Fibroblast of lung (primary cell): ENCODE measurements at places on chromosomes 1 and 21. TPM values are rescaled to one million over a fixed set of nuclear protein-coding genes. Genes with fewer than 3 reads are reported as not detected.

- H3K36me3 ChIP-seq = no peaks in the 10 kb centered on the region
- H3K4me3 ChIP-seq = no peak overlapping the region
- H3K27ac ChIP-seq = no peak overlapping the region
- H3K4me1 ChIP-seq = no peaks in the 10 kb centered on the region
- H3K27me3 ChIP-seq = no peaks in the 10 kb centered on the region
These were observed 261.2 kb downstream of the PTPRU start for GRCh38 chr1:29497395-29498125.

GRCh38 chr21:37427221-37427620 lies 60.6 kb downstream of the DYRK1A start:
- H3K4me1 ChIP-seq = peaks cover 2% of the 10 kb centered on the region
- DNase-seq = no peak
- no peak overlapping the region for H3K27ac ChIP-seq
- no peaks in the 10 kb centered on the region for H3K36me3 ChIP-seq
- H3K27me3 ChIP-seq = no peaks in the 10 kb centered on the region

Gene ZNF678
- 2.2 and 2.8 TPM in 2 replicates for polyA plus RNA-seq

DNA sequence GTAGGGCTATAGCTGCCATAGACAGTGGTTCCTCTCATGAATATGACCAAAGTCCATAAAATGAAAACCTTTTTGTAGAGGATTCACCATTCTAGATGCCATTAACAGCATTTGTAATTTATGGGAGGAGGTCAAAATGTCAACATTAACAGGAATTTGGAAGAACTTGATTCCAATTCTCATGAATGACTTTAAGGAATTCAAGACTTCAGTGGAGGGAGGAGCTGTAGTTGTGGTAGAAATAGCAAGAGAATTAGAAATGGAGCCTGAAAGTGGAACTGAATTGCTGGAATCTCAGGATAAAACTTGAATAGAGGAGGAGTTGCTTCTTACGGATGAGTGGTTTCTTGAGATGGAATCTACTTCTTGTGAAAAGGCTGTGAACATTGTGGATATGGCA lies 65.4 kb upstream of the ESRRG start:
- no peaks in the 10 kb centered on the region for H3K36me3 ChIP-seq
- H3K27me3 ChIP-seq = no peaks in the 10 kb centered on the region
- no peak overlapping the region for H3K4me3 ChIP-seq
- H3K4me1 ChIP-seq = no peaks in the 10 kb centered on the region
- peak; percentile 15 for DNase-seq
- H3K27ac ChIP-seq = no peak overlapping the region

Gene CTNNBIP1
- 19.0 and 27.6 TPM in 2 replicates for polyA plus RNA-seq

- H3K27ac ChIP-seq = no peak overlapping the region
- H3K36me3 ChIP-seq = no peaks in the 10 kb centered on the region
These were observed 53.9 kb upstream of the COG2 start for GRCh38 chr1:230588323-230588746.

DNA sequence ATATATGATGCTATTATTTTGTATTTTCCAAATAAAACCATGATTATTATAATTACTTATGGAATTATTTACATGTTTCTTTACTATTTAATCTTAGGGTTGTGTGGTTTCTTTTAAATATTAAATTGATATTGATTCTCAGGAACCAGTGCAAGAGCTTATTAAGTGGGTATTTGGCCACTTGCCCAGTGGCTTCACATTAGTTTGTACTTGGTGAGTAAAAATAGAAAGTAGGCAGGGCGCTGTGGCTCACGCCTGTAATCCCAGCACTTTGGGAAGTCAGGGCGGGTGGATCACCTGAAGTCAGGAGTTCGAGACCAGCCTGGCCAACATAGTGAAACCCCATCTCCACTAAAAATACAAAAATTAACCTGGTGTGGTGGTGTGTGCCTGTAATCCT lies 497.1 kb downstream of the PTPRC start:
- H3K36me3 ChIP-seq = no peaks in the 10 kb centered on the region
- H3K27ac ChIP-seq = no peak overlapping the region
- DNase-seq = no peak
- H3K27me3 ChIP-seq = no peaks in the 10 kb centered on the region

GRCh38 chr1:179612361-179612760 lies 20.7 kb downstream of the TDRD5 start:
- H3K27ac ChIP-seq = no peak overlapping the region
- H3K4me3 ChIP-seq = no peak overlapping the region
- no peaks in the 10 kb centered on the region for H3K27me3 ChIP-seq
- no peaks in the 10 kb centered on the region for H3K4me1 ChIP-seq

DNA sequence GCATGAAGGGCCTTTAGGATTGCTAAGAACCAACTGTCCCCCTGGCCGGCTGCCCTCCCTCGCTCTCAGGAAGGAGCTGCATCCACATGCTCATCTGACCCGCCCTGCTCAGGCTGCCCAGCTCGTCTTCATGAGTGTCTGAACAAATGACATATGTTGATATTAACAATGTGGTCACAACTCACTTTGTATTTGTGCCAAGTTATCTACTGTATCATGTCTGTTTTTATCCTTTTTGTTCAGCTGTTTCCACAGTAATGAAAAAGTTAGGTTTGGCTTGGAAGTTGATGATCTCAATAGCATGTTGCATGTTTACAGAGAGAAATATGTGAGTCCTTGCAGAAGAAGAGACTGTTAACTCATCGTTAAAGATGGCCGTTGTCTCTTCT lies 75.1 kb downstream of the PHTF1 start:
- H3K36me3 ChIP-seq = no peaks in the 10 kb centered on the region
- peaks cover 6% of the 10 kb centered on the region for H3K4me1 ChIP-seq
- DNase-seq = peak; percentile 73
- H3K4me3 ChIP-seq = no peak overlapping the region
- no peaks in the 10 kb centered on the region for H3K27me3 ChIP-seq
- H3K27ac ChIP-seq = peak overlapping the region; percentile 43

Gene RUNX1
- 23.1 and 29.6 TPM in 2 replicates for polyA plus RNA-seq

DNA sequence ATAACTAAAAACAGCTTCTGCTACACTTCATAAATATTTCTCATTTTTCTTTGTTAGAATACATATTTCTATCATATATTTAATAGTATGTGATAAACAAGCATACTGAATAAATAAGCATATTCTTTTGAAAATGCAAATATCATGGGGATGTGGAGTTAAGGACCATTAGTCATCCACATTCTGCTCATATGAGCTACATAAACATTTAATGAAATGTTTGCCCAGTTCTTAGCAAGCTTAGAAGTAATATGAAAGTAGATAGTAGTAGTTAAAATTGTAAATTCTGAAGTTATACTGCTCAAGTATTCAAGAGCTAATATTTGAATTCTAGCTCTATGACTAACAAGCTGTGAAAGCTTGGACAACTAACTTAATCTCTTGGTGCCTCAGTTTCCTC lies 10.1 kb upstream of the GORAB start:
- peaks cover 15% of the 10 kb centered on the region for H3K4me1 ChIP-seq
- H3K27ac ChIP-seq = no peak overlapping the region
- no peaks in the 10 kb centered on the region for H3K27me3 ChIP-seq

Gene FAM72B
- polyA plus RNA-seq = 1.0 and 3.7 TPM in 2 replicates

Gene EVA1C
- polyA plus RNA-seq = 2.4 and 5.7 TPM in 2 replicates

- DNase-seq = no peak
- H3K36me3 ChIP-seq = no peaks in the 10 kb centered on the region
- H3K27ac ChIP-seq = no peak overlapping the region
- H3K4me1 ChIP-seq = no peaks in the 10 kb centered on the region
- no peak overlapping the region for H3K4me3 ChIP-seq
These were observed 93.8 kb downstream of the CHD1L start for GRCh38 chr1:147336291-147336690.

- H3K4me3 ChIP-seq = no peak overlapping the region
- H3K4me1 ChIP-seq = no peaks in the 10 kb centered on the region
- H3K27me3 ChIP-seq = no peaks in the 10 kb centered on the region
- DNase-seq = no peak
- H3K27ac ChIP-seq = no peak overlapping the region
These were observed 39.9 kb upstream of the MUTYH start for GRCh38 chr1:45380125-45380524.

Gene OR2L13
- polyA plus RNA-seq = 0.03 TPM in 1 of 2 replicates, not detected in the other

DNA sequence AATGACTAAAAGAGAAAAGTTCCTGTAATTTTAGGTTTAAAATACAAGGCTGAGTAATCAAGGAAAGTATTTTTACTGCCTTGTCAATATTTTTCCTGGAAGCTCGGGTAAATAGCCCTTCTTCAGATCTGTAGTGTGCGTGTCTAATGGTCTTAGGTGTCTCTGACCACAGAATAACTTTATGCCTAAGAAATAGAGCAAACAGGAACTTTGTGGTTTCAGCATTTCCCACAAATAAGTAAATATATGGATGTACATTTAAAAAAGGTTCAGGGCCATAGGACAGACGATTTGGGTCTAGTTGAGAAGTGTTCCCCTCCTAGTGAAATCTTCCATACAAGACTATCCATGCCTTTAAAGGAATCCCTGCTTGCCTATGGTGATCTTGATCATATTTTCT lies 107.0 kb downstream of the ZC3H11B start:
- DNase-seq = no peak
- H3K27me3 ChIP-seq = no peaks in the 10 kb centered on the region
- no peaks in the 10 kb centered on the region for H3K36me3 ChIP-seq
- H3K4me1 ChIP-seq = no peaks in the 10 kb centered on the region
- H3K4me3 ChIP-seq = no peak overlapping the region

DNA sequence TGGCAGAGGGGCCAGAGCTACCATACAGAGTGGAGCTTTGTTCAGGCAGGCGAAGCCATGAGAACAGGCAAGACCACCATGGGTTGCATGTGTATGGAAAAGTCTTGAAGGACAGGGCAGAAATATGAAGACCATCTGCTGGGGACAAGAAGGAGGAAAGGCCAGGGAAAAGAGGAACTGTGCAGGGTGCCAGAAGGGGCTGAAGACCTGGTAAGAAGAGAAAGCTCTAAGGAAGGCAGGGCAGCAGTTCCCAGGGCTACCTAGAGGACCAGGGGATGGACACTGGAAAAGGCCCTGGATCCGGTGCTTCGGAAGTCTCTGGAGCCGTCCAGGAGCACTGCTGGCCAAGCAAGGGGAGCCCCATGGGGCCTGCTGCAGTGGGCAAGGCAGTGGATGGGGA lies 43.4 kb downstream of the PKP1 start:
- no peak for DNase-seq
- H3K4me3 ChIP-seq = no peak overlapping the region
- H3K27ac ChIP-seq = no peak overlapping the region

GRCh38 chr1:10848109-10848684 lies 51.8 kb upstream of the CASZ1 start:
- no peak for DNase-seq
- no peak overlapping the region for H3K4me3 ChIP-seq
- peaks cover 10% of the 10 kb centered on the region for H3K27me3 ChIP-seq
- H3K4me1 ChIP-seq = no peaks in the 10 kb centered on the region

DNA sequence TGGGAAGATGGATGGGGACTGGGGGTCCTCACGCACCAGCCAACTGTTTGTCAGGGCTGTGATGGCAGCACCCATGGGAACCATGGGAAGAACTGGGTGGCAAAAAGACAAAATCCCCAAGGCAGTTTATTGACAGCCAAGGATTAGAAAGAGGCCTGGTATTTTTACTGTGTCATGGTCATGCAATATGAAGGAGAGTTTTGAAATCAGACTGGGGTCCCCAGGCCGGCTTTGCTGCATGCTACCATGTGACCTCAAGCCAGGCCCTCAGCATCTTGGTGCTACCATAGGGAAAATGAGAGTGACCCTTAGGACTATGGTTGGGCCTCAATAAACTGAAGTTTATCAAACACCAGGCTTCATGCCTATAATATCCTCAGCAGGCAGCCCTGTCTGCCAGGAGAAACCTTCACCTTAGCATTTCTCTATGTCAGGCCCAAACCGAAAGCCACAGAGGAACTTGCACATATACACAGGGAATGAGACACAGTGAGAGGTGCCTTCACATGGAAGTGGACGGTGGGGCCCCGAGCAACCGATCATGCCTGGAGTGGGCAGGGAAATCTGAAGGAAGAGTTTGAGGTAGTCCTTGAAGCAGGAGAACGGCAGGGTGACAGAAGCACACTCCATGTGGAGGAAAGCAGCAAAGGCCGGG lies 203.2 kb downstream of the HIVEP3 start:
- no peak for DNase-seq
- H3K27ac ChIP-seq = no peak overlapping the region
- H3K27me3 ChIP-seq = no peaks in the 10 kb centered on the region

Gene NPHS2
- polyA plus RNA-seq = not detected in 2 replicates

Gene FMO4
- 1.5 and 5.5 TPM in 2 replicates for polyA plus RNA-seq

- H3K36me3 ChIP-seq = no peaks in the 10 kb centered on the region
- no peaks in the 10 kb centered on the region for H3K27me3 ChIP-seq
- H3K4me3 ChIP-seq = no peak overlapping the region
- DNase-seq = peak; percentile 53
- H3K4me1 ChIP-seq = no peaks in the 10 kb centered on the region
These were observed 119.7 kb downstream of the HHAT start for GRCh38 chr1:210448297-210448892.

DNA sequence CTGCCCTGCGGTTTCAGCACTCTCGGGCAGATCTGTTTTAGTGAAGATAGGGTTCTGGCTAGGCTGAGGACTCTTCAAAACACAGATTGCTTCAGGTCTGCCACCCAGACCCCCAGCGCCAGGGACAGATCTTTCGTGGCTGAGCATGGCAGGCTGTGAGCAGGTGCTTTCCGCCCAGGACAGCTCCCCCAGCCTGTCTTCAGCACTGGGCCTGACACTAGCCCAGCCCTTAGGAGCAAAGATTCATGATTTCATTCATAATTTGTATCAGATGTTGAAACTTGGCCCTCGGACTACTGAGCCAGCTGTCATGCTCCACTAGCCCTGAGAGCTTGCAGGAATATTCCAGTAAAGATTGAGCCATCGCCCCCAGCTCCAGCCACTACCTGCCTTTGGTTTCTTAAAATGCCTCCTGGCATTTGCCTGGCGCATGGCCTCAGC lies 5.9 kb downstream of the ADPRS start:
- no peaks in the 10 kb centered on the region for H3K27me3 ChIP-seq
- H3K4me3 ChIP-seq = no peak overlapping the region
- no peak overlapping the region for H3K27ac ChIP-seq
- peaks cover 8% of the 10 kb centered on the region for H3K4me1 ChIP-seq

Gene APCS
- not detected in 2 replicates for polyA plus RNA-seq

- H3K4me3 ChIP-seq = no peak overlapping the region
- no peaks in the 10 kb centered on the region for H3K4me1 ChIP-seq
- H3K27me3 ChIP-seq = no peaks in the 10 kb centered on the region
These were observed 128.8 kb upstream of the CD34 start for GRCh38 chr1:208039536-208040332.

- no peak overlapping the region for H3K4me3 ChIP-seq
- H3K36me3 ChIP-seq = no peaks in the 10 kb centered on the region
- no peak overlapping the region for H3K27ac ChIP-seq
- H3K27me3 ChIP-seq = no peaks in the 10 kb centered on the region
- DNase-seq = peak; percentile 73
These were observed 61.8 kb upstream of the PTGFRN start for GRCh38 chr1:116847688-116848531.
